ENCODE measurements at places on chromosomes 5 and 9.

GRCh38 chr5:93602241-93603077 lies 19.4 kb downstream of the NR2F1 start:
- DNase-seq, result no peak

DNA sequence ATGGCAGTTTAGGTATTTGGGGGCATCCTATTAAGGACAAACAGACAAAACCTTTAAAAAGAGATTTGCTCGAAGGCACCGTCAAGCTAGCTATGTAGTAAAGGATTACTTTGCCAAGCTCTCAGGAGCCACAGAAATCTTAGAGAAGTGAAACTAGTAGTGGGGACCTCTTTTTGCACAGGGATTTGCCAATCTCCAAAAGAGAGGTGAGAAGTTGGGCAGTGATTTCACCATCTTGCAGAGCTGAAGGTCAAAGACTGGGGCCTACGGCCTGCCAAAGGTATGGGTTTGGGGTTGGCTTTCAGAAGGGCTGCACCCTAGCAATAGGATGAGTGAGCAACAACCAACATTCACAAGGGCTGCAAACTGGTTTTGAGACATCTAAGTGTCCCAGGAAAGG lies 1.6 kb upstream of the FCN1 start:
- DNase-seq, result no peak

GRCh38 chr5:6556089-6556801 lies 76.6 kb downstream of the NSUN2 start:
- DNase-seq, result no peak

DNA sequence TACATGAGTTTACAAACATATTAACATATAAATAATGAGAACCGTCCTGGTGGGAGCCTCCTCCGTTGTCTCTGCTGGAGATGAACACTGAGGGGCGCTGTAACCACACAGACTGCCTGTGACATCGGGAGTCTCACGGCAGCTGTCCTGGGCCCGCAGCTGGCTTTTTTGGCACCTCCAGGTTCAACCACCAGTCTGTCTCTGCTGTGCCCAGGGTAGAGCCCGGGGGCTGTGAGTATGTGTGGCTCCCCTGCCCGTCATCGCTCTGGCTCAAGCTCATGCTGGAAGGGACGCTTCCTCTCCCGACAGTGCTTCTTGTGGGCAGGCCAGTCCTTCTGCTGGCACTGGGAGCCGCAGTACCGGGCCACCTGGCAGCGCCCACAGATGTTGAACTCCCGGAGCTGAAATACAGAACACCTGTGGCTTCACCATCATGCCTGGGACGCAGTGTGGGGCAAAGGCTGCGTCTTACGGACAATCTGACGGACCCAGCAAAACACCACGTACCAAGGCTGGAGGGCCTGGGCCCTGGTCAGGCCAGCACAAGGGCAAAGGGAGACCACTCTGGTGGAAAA lies 3.6 kb upstream of the DPH7 start:
- no peak for DNase-seq

DNA sequence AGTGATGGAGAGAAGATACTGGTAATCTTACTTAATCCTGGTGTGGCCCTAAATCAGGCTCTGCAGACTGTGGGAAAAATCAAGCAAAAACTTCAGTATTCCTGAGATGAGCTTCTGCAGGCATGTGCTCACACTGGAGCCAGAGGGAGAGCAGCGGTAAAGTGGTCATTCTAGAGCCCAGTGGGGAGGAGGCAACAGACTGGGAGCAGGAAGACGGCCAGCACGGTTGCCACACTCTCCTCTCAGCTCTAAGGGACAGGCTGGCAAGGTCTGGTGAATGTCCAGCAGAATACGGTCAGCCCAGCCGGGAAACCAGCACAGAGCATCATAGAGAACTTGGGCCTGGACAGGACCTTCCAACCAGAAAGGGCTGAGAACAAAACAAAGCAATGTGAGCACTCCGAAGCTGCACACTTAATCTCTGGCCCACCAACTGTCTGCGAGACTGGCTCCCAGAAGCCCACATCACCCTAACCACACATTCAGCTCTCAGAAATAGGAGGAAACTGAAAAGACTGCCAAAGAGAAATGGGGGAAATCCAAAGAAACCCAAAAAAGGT lies 30.3 kb downstream of the MED27 start:
- no peak for DNase-seq

- no peak for DNase-seq
Observed at GRCh38 chr5:38821679-38822078, 24.1 kb upstream of the OSMR start.

DNA sequence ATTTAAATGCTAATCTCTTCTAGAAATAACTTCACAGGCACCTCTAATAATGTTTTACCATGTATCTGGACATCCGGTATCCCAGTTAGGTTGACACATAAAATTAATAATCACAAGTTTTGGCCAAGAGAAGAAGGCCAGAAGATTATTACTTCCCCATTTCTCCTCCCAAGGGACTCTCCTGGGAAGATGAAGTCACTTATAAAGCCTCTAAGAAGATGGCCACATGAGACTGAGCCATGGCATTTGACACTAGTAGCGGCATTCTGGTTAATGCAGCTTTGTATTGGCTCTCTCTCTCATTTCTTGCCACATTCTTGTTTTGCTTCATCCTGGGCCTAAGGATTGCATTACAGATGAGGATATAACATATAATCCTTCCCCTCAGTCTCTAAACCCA lies 34.5 kb upstream of the RASA1 start:
- DNase-seq, result no peak

DNA sequence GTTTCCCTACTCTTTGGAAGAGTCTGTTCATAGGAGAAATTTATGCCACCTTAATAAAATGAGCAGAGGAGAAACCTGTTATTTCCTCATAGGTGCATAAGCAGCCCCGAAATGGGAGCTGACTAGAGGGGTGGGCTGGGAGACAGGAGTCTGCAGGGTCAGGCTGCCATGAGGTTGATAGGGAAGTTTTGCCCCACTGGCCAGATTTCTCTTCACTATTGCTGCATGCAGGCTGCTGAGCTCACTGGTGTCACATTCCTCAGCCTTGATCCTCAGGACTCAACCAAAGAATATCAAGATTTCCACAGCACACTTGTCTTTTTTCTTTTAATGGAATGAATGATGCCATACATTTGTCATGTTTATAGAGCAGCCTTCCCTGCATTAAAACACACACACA lies 60.7 kb downstream of the BHMT start:
- DNase-seq, result no peak

- no peak for DNase-seq
Observed at GRCh38 chr5:127840809-127841208, 137.6 kb downstream of the CCDC192 start.

DNA sequence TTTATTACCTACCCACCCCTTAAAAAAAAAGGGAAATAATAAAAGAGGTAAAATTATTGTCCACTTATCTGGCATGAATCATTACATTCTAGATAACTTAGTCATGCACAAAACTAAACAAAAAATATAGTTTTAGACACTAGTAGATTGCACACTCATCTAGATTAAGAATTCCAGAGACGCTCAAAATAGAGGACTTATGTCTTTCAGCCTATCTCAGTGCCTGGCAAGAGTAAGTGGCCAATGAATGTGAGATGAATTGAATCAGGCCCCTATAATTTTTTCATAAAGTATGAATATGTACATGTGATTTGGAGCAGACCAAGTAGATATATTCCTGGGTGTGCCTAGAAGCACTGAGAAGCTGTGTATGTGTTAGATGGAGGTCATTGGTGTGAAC lies 2.0 kb upstream of the RXFP3 start:
- DNase-seq, result no peak

GRCh38 chr5:39772307-39772706 lies 347.5 kb upstream of the DAB2 start:
- DNase-seq, result no peak

GRCh38 chr5:179123491-179124272 lies 63.5 kb downstream of the ZNF354C start:
- no peak for DNase-seq

- no peak for DNase-seq
Observed at GRCh38 chr9:118575341-118576070, 793.7 kb downstream of the BRINP1 start.

GRCh38 chr5:151083081-151083676 lies 2.3 kb upstream of the TNIP1 start:
- no peak for DNase-seq

DNA sequence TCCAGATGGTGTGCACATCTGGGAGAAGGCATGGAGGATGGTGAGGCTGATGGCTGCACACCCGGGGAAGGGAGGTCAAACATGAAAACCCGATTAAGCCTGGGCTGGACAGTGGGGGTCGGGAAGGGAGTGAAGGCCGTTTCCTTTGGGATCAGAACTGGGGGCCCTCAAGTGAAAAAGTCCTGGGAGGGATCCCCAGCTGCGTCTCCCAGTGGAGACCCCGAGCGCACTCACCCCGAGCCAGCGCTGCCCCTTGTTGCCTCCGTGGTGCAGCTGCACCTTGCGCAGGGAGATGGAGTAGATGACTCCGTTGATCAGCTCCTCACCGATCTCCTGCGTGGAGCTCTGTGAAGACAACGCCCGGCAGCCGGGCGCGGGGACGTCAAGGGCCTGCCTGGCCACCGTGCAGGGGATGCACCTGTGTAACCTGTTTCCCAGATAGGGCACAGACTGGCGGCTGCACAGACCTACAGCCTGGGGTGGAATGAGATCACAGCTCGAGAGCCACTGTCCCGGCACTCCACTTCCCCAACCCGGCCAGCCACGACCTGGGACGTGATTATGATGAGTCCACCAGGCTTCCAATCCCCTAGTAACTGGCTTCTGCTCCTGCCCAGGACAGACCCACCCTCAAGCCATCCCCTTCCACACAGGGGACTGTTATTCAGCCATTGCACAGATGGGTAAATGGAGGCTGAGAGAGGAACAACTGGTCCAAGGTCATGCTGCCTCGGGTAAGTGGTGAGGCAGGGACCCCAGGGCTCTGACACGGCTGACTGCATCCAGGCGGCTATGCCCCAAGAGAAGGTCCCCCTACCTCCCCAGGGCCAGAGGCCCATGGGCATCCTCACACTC lies 9.0 kb downstream of the RALGDS start:
- no peak for DNase-seq

DNA sequence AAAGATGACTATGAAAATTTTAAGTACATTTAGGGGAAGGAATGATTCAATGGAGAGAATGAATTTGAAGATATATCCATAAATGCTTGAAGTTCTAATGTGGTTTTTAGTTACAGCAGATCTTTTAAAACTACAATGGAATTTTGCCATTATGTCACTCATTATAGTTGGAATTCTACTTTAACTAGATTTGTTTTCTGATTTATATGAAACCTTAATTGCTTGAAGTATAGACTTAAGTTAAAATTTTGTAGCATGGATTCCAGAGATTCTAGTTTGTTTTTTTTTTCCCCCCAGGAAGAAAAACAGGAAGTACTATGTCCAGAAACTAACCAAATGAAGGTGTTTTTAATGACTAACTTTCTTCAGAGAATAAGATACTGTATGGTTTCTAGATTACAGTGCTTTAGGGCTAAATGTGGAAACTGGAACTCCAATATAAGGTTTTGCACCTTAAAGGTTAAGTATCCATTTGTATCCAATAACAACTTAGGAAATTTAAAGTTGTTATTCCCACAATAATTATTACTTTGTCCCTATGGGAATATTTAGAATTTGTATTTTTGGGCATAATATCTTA lies 70.3 kb downstream of the ZSWIM6 start:
- no peak for DNase-seq

GRCh38 chr9:113558632-113559502 lies 95.3 kb downstream of the RGS3 start:
- no peak for DNase-seq

DNA sequence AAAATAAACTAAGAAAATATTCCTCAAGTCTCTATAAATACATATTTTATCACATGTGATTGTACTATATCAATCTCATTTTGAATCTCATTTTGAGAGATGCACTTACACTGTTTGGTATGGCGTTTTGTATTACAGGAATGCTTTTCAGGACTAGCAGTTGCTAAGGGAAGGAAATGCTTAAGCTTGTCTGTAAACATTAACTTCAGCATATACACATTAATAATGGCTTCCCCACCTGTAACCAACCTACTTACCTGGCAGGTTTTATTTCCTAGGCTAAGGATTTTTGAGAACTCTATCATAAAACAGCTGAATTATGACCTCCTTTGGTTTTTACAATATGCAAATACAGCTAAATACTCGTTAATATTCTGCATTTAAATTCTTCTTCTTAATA lies 141.0 kb upstream of the GRHPR start:
- DNase-seq, result no peak

- peak; percentile 98 for DNase-seq
Observed at GRCh38 chr5:136058039-136058971, 29.5 kb downstream of the TGFBI start.

GRCh38 chr5:927172-928015 lies 34.7 kb downstream of the TRIP13 start:
- DNase-seq, result no peak

GRCh38 chr9:129199044-129199435 lies 21.0 kb upstream of the IER5L start:
- no peak for DNase-seq

GRCh38 chr9:27333241-27334052 lies 36.5 kb upstream of the EQTN start:
- DNase-seq, result peak; percentile 39

DNA sequence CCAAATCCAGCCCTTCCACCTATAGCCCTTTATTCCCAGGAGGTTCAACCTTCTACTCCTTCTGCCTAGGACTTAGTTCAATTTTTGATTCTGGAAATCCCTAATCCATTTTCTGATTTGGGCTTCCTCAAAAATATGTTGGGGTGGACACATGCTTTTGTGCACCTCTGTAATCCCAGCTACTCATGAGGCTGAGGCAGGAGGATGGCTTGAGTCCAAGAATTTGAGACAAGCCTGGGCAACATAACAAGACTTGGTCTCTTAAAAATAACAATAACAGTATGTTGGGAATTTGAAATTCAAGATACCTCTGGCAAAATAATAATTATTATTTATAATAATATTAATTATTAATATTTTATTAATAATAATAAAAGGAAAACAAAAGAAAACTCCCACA lies 188.7 kb upstream of the TLE4 start:
- DNase-seq, result no peak

GRCh38 chr5:133400831-133401351 lies 211.4 kb downstream of the FSTL4 start:
- DNase-seq, result no peak

GRCh38 chr5:171291371-171291770 lies 17.7 kb upstream of the TLX3 start:
- no peak for DNase-seq

GRCh38 chr9:29006628-29007027 lies 1433.3 kb upstream of the C9orf72 start:
- no peak for DNase-seq

GRCh38 chr5:171771856-171772255 lies 13.8 kb upstream of the SMIM23 start:
- DNase-seq, result no peak

All from AG09309 (cell line).